ENCODE measurements at places on chromosomes 13 and 19.
A peak's percentile ranks its signal among the peaks of the same experiment; 100 is the strongest.

GRCh38 chr19:17406046-17406886 lies 836 bp upstream of the BST2 start:
- peak; percentile 48 for DNase-seq

GRCh38 chr13:93249364-93250306 lies 23.0 kb downstream of the GPC6 start:
- peak; percentile 91 for DNase-seq

GRCh38 chr13:63843766-63844699 lies 2428.4 kb upstream of the PCDH20 start:
- DNase-seq: no peak

DNA sequence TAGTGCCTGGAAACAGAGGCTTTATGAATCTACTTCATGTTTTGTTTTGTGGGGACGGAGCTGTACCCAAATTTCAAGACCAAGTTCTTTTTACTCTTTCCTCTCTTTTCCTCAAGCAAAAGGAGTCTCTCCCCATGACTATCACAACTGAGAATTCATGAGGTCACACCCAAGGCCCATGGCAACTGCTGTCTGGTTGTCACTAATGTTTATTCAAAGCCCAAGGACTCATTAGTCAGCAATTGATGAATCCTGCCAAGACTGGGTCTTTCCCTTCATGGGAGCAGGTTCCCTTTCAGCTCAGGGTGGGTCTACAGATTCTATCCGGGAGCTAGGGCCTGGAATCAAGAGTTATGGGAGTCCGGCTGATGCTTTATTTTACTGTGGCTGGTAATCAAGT lies 441.5 kb upstream of the PCDH20 start:
- DNase-seq: no peak

GRCh38 chr19:53977991-53978731 lies 13.3 kb upstream of the CACNG6 start:
- no peak for DNase-seq

GRCh38 chr13:56528040-56528790 lies 612.5 kb upstream of the PRR20A start:
- DNase-seq: no peak

- no peak for DNase-seq
These were observed 12.2 kb upstream of the C19orf33 start for GRCh38 chr19:38291855-38292254.

DNA sequence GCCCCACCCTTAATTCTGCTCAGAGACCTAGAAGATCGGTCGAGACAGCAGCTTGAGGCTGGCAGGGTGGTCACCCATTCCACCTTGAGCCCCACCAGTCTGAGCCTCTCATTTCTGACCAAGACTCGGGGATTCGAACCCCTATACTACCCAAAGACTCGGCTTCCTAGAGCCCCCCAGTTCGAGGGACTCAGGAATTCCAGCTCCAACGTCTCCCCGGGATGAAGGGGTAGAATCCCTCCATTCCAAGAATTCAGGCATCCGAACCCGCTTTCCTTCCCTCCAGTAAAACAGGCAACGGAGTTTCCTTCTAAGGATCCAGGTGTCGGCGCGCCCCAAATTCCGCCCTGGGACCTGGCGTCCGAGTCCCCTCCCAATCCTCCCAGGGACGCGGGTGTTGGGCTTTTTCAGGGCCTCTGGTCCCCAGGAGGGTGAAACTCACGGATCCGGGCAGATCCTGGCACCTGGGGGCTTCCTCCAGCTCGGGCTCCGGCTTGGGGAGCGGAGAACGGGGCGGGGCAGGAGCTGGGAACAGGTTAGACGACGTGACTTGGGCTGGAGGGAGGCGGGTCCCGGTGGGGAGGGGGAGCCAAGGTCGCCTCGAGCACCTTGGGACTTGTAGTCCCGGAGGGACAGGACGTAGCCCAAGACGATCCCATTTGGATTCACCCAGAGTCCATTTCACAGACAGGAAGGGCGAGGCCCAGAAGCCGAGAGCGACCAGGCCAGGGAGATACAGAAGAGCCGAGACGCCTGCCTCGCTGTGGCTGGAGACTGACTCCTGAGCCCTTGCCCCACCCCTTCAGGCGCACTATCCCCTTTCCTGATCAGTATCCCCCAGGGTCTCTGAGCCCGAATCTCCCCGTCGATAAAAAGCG lies at the start of gene PPP1R13L:
Gene PPP1R13L, minus strand, starts transcription at position 513 of the 878 bp plus-strand sequence. CDS start 6,751 bp downstream, outside the sequence.
- peak; percentile 96 for DNase-seq

DNA sequence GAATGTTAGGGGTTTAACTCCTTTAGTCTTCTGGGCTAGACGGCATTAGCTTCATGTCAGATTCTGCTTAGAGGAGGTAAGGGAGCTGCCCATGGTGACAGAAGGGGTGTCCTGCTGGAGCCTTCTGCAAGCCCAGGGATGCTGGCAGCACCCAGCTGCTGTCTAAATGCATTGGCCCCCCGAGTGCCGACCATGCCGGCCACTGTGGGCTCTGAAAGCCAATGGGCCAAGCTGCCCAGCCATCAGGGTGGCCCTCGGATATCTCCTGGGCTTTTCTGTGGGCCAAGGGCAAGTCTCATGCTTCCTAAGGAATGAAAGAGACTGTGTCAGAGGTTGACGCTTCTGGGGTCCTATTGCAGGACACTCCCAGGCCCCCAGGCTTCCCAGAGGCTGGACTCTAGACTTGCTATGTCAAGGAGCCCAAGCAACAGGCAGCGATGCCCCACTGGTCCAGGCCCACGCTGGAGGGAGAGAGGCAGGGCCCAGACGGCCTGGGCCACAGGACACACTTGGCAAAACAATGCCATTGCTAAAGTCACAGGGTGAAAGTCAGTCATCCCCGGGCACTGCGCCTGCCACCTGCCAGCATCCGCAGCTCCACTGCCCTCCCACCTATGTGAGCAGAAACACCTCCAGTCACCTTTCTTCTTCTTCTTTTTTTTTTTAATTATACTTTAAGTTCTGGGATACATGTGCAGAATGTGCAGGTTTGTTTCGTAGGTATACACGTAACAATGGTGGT lies 160.2 kb upstream of the GPR12 start:
- no peak for DNase-seq

GRCh38 chr13:80263745-80264513 lies 77.0 kb downstream of the SPRY2 start:
- no peak for DNase-seq

GRCh38 chr19:49338691-49339300 lies 3.6 kb downstream of the CD37 start:
- peak; percentile 52 for DNase-seq

DNA sequence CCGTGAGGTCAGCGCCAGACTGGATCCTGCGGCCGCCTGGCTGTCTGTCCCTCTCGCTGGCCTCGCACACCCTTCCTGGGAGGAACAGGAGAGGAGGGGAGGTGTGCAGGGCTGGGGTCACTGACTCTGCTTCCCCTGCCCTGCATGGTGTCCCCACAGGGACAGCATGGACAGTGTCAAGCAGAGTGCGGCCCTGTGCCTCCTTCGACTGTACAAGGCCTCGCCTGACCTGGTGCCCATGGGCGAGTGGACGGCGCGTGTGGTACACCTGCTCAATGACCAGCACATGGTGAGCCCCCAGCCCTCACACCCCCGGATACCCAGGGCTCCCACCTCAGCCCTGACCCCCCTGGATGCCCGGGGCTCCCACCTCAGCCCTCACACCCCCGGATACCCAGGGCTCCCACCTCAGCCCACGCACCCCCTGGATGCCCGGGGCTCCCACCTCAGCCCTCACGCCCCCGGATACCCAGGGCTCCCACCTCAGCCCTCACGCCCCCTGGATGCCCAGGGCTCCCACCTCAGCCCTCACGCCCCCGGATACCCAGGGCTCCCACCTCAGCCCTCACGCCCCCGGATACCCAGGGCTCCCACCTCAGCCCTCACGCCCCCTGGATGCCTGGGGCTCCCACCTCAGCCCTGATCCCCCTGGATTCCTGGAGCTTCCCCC lies 21.2 kb downstream of the FUZ start:
- no peak for DNase-seq

DNA sequence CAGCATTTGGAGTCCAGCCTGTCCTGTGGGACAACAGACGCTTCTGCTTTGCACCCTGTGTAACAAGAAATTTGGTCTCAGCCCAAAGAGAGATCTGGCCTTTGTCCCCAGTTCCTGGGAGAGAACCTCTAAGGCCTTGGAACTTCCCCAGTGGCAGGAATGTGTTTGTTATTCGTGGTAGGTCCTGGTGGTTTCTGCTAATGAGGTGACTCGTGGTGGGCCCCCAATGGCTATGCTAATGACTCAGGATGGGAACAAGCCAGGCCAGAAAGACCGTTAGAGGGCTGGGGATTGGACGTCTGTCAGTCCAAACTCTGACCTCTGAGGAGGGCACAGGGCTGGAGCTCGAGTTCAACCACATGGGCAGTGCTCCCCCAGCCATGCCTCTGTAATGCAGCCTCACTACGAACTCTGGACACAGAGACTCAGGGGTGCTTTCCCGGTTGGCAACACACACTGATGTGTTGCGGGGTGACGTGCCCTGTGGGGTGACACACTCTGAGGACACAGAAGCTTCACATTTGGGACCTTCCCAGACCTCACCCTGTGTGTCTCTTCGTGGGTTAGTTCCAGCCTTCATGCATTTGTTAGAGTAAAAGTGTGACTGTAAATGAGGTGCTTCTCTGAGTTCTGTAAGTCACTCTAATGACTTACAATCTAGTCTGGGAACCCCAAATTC lies 38.9 kb downstream of the TEX29 start:
- no peak for DNase-seq

DNA sequence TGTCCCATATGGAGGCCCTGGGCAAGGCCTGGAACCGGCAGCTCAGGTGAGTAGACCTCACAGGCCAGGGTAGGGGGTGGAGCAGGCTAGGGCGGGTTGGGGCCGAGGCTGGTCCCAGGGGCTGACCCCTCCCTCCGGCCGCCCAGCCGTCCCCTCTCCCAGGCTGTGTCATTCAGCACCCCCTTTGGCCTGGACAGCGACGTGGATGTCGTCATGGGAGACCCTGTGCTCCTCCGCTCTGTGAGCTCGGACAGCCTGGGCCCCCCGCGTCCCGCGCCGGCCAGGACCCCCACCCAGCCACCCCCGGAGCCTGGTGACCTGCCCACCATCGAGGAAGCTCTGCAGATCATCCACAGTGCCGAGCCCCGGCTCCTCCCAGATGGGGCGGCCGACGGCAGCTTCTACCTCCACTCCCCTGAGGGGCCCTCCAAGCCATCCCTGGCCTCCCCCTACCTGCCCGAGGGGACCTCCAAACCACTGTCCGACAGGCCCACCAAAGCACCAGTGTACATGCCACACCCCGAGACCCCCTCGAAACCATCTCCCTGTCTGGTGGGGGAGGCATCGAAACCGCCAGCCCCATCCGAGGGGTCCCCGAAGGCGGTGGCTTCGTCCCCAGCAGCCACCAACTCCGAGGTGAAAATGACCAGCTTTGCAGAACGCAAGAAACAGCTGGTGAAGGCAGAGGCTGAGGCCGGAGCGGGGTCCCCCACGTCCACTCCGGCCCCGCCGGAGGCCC lies 16.0 kb downstream of the CAMSAP3 start:
- no peak for DNase-seq

GRCh38 chr19:33868788-33869412 lies 72.2 kb downstream of the KCTD15 start:
- peak; percentile 13 for DNase-seq

GRCh38 chr19:19661141-19661674 lies 2.3 kb downstream of the ATP13A1 start:
- DNase-seq: no peak

GRCh38 chr19:6800991-6801484 lies 28.5 kb downstream of the VAV1 start:
- DNase-seq: peak; percentile 84

- no peak for DNase-seq
These were observed 53.7 kb downstream of the PEPD start for GRCh38 chr19:33467851-33468250.

- DNase-seq: no peak
These were observed 418.9 kb downstream of the FGF14 start for GRCh38 chr13:101982903-101983302.

DNA sequence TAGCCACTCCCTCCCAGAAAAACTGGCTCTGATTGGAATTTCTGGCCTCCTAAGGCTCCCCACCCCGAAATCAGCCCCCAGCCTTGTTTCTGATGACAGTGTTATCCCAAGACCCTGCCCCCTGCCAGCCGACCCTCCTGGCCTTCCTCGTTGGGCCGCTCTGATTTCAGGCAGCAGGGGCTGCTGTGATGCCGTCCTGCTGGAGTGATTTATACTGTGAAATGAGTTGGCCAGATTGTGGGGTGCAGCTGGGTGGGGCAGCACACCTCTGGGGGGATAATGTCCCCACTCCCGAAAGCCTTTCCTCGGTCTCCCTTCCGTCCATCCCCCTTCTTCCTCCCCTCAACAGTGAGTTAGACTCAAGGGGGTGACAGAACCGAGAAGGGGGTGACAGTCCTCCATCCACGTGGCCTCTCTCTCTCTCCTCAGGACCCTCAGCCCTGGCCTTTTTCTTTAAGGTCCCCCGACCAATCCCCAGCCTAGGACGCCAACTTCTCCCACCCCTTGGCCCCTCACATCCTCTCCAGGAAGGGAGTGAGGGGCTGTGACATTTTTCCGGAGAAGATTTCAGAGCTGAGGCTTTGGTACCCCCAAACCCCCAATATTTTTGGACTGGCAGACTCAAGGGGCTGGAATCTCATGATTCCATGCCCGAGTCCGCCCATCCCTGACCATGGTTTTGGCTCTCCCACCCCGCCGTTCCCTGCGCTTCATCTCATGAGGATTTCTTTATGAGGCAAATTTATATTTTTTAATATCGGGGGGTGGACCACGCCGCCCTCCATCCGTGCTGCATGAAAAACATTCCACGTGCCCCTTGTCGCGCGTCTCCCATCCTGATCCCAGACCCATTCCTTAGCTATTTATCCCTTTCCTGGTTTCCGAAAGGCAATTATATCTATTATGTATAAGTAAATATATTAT lies 6.1 kb downstream of the FOSB start:
- no peak for DNase-seq

GRCh38 chr13:110571896-110572777 lies 10.6 kb upstream of the RAB20 start:
- no peak for DNase-seq

DNA sequence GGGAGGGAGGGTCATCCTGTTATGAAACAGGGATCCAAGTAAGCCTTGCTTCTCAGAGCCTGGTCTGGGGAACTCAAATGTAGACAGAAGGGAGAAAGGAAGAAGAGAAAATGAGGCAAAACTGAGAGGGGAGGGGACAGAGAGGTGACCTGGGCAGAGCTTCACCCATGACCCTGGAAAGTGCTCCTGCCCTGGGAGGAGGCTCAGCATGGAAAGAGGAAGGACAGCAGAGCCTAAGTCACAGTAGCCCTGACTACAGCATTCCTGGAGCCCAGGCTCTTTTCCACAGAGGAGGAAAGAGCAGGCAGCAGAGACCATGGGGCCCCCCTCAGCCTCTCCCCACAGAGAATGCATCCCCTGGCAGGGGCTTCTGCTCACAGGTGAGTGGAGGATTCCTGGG lies at the start of gene CEACAM3:
Gene CEACAM3, plus strand, starts transcription at position 226 of the 400 bp plus-strand sequence. Its CDS starts 91 bp downstream, at position 317.
- DNase-seq: no peak

GRCh38 chr13:90287521-90287920 lies 1060.0 kb upstream of the MIR17HG start:
- DNase-seq: no peak

DNA sequence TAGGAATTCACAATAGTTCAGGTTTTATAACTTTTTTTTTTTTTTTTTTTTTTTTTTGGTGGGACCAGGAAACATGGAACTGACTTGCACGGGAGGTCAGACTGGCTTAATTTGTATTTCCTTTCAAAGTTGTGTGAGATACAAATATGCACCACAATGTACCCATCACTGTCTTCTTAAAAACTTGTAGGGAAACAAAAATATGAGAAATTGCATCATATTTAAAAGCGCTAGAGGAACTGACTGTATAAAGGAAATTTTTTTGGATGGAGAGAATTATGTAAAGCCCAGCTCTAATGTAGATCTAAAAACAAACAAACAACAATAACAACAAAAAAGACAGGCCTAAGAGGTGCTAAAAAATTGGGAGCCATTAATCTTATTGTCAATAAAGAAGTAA lies 246.5 kb downstream of the DCT start:
- DNase-seq: no peak

- DNase-seq: no peak
These were observed 81.0 kb upstream of the MAB21L1 start for GRCh38 chr13:35557475-35557874.
